ENCODE measurements at places on chromosomes 13 and 19.

GRCh38 chr13:93190006-93190405 lies 36.6 kb upstream of the GPC6 start:
- no peak for DNase-seq

DNA sequence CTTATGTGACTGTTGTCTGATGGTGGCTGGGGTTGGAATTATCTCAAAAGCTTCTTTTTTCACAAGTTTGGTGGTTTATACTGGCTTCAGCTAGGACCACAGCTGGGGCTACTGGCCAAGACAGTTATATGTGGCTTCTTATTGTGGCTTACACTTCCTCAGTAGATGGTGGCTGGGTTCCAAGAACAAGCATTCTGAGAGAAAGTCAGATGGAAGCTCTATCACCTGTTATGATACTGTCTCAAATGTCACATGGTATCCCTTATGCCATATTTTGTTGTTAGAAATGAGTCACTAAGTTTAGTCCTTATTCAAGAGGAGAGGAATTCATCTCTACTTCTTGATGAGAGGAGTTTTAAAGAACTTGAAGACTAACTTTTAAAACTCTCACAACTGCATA lies 41.6 kb downstream of the NDFIP2 start:
- peak; percentile 99 for DNase-seq

- no peak for DNase-seq
These were observed 136.9 kb upstream of the SPRY2 start for GRCh38 chr13:80477661-80478443.

DNA sequence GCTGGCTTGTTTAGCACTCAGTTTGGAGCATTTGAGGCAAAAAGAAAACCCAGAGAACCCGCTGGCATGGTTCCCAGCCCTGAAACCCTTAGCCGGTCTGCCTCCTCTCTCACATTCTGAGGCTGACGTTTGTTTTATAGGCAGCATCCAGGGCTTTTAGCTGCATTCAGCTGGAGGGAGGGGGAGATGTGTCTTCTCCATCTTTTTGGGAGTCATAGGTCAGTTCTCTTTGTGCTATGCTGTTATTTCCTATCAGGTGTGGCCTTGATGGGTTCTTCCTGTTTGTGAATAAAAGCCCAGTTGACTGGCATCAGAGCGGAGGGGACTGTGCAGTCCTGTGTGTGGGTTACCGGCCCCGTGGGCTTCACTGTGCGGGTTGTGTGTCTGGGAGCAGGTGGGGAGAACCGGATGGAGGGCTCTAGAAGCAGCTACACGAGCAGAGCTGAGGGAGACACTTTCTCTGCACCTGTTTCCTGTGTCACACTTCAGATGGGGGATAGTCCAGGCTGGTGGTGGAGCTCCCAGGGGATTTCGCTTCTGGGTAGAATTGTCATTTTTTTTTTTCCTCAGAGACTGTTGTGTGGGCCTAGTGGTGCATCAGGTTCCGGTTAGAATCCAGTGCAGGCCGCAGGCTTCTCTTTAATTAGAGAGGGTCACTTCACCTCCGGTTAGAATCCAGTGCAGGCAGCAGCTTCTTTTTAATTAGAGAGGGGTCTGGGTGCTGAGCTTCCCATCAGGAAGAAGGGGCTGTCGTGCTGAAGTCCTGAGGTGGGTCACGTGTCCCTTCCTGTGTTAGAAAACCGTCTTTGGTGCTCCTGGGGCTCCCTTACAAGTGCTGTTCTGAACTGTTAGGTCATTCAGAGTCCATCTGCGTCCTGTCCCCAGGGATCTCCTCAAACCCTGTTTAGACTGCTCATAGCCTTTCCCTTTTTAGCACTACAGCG lies 69.6 kb downstream of the ARHGEF7 start:
- no peak for DNase-seq

DNA sequence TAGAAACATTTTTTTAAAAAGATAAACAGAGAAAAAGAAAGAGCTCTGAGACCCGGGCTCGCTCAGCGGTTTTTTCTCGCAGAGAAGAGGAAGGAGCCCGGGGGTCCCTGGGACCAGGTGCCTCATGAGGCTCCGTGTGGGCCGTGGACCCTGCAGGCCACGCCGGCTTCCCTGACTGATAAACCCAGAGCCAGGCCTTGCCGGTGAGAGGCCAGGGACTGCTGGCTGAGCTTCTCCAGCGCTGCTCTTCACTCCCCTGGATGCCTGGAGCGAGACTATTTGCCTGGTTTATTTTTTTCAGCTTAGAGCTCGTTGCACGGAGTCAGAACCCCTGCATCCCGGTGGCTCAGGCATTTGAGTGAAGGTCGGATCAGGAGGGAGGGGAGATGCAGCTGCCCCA lies 53.4 kb upstream of the F7 start:
- DNase-seq: no peak

DNA sequence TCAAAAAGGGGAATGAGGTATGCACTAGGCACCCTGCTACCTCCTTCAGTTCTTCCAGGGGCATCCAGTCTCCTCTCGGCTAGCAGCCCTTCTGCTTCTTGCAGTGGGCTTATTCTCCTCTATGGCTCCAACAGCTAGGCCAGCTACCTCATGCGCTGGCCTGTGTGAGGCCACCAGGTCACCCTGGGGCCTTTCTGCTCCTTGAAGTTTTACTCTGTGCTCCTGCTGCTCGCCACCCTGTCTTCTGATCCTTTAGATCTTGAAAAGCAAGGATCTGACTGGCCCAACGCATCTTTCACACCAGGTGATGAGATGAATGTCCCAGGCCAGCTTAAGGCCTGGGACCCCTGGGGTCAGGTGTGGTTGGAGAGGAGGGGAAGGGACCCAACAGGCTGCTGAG lies 66.2 kb downstream of the RUBCNL start:
- no peak for DNase-seq

DNA sequence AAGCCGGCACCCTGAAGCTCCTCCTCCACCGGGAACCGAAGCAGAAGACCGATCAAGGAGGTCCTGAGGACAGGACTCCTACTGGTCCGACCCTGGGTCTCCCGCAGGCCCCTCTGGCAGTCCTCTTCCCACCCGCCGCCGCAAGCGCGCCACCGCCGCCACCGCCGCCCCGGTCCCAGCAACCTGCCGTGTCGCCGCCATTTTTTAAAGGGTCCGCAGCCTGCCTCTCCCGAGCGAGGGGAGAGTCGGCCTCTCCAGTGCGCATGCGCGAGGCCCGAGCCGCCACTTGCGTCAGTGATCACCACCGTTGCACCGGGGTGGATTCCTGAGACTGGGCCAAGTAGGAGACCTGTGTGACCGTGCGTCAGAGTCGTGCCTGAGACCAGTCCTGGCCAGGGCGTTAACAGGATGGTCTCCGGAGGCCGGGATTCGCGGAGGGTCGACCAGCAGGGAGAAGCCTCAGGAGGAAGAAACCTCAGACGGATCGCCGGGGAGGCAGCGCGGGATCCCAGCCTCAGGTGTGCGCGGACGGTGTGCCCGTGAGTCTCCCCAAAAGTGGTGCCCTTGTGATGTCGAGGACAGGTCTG lies 51.6 kb downstream of the ZNF146 start:
- no peak for DNase-seq

DNA sequence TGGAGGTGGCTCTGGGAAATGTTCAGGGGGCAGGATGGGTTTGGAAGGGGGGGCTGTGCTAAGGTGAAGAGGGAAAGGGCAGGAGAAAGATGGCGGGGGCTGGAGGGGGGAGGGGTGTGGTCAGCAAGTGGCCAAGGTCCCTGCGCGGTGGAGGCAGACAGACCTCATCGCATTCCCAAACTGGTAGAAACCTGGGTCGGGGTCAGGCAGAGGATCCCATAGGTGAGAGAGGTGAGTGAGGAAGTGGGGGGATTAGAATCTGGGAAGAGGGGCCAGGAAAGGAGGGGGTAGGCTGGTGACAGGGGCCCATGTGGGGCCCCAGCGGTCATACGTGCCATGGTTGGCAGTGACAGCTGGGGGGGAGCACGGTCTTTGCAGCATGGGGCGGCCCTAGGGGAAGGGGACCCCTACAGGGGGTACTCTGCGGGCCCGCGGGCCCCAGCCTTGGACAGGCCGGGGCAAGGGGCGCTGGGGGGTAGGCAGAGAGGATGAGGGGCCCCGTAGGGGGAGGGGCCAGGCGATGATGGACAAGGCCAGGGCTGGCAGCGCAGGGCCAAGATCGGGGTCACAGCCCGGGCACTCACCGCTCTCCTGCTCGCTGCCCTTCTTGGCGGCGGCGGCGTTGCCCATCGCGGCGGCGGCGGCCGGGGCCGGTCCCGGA lies 514 bp downstream of the PRKACA start:
- no peak for DNase-seq

GRCh38 chr13:113129480-113129879 lies 6.9 kb downstream of the F10 start:
- no peak for DNase-seq

DNA sequence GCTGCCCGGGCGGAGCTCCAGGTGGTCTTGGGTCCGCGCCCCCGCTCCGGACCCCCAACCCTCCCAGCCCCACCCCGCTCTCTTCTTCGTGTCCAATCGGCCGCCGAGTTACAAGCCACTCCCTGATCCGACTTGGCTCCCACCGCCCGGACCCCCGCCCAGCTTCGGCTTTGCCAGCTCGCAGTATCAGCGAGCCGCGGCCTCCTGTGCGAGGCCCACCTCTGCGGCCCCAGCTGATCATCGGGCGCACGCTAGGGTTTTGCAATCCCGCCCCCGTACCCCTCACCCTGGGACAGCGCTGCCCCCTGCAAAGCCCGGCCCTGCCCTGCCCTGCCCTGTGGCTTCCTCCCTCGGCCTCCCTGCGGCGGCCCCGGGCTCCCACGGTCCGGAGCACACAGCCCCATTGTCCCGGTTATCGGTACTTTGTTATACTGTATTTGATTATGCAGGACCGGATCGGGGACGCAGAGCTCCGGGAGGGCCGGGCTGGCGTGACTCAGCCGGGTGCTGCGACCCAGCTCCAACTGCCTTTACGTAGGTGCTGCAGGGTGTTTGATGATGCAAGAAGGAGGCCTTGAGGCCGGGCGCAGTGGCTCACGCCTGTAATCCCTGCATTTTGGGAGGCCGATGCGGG lies 598 bp upstream of the LPAR2 start:
- DNase-seq: no peak

- no peak for DNase-seq
These were observed 62.1 kb downstream of the ERICH4 start for GRCh38 chr19:41505105-41505504.

- DNase-seq: peak; percentile 63
These were observed 46.1 kb downstream of the ARHGEF18 start for GRCh38 chr19:7394731-7395359.

GRCh38 chr19:32173836-32174235 lies 171.6 kb upstream of the ZNF507 start:
- no peak for DNase-seq

GRCh38 chr19:6737284-6737872 lies at the start of gene GPR108:
Gene GPR108, minus strand, starts transcription at chr19:6737580. Its CDS starts 4 bp downstream, at chr19:6737576.
- peak; percentile 99 for DNase-seq

- peak; percentile 96 for DNase-seq
These were observed 6.9 kb upstream of the CBY2 start for GRCh38 chr13:45695198-45695730.

DNA sequence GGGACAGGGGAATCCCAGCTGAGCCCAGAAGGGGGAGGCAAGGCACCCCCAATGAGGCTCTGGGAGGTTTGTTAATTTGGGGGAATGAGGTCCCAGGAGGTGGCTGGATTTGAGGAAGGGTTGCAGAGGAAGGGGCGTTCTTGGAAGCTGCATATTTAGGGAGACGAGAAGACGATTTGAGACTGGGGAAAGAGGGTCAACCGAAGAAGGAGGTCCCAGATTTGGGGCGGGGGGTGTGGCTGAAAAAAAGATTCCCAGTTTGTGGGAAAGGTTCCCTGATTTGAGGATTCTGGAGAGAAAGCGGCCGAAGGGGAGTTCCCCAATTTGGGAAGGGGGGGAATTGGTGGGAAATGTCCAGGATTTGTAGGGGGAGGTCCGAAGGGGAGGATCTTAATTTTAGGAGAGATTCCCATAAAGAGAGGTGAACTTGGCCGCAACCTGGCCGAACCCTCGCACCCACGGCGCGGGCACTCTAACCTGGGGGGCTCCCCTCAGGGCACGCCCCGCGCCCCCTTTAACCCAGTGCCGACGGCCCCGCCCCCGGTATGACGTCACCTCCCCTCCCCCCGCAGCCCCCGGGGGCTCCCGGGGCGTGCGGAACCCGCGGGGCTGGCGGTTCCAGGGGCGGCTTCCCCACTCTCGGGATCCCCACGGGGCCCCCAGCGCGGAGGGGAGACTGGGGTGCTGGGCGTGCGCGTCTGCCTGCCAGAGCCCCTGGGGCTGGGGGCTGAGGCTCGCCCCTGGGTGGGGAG lies 1.2 kb downstream of the PTPRS start:
- DNase-seq: no peak

GRCh38 chr13:46593398-46593797 lies 40.4 kb downstream of the LRCH1 start:
- DNase-seq: no peak

GRCh38 chr13:46656786-46657185 lies 103.8 kb downstream of the LRCH1 start:
- no peak for DNase-seq

- peak; percentile 61 for DNase-seq
These were observed 44.8 kb upstream of the ARGLU1 start for GRCh38 chr13:106612688-106613087.

DNA sequence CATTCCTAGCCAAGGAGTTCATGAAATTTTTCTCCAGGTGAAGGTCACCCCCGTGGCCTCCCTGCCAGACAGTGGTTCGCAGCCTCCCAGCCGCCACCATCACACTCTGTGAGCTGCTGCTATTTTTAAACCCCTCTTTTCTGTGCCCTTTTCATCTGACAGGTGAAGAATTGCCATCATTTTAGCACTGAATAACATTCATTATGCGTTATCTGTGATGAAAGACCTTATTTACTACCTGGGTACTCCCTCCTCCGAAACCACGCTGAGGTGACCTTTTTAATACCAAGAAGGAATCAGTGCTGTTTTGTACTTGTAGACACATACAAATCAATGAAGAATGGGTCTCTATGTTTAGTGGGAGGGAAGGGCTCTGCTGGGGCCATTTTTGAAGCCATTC lies 148.9 kb upstream of the GPR12 start:
- no peak for DNase-seq

GRCh38 chr13:42762251-42762650 lies 19.1 kb upstream of the FAM216B start:
- DNase-seq: no peak

- peak; percentile 74 for DNase-seq
These were observed 1.8 kb downstream of the MBNL2 start for GRCh38 chr13:97223711-97224541.

DNA sequence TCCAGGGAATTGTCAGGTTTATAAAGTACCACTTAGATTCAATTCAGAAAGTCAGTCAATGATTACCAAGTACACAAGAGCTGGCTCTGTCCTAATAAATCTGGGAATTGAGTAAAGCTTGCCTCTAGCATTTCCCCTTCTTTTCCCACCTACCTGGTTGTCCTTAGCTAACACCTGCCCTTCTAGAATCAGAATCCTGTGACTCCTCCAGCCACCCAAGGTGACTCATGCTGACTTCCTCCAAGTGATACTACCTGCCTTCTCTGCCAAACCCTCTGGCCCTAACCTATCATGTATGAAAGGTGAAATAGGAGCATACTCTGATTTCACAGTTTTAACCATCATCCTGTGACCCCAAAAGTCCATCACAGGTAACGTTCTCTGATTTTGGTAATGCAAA lies 151.2 kb downstream of the DIAPH3 start:
- no peak for DNase-seq

Measured in AML-193 (cell line).